ENCODE measurements at places on chromosomes 11 and 22. TPM values are rescaled to one million over a fixed set of nuclear protein-coding genes. Genes with fewer than 3 reads are reported as not detected.

GRK3 gene
- 1.3 TPM for total RNA-seq

OR8G5 gene
- total RNA-seq: not detected

CARNS1 gene
- not detected for total RNA-seq

CASP1 gene
- total RNA-seq: 6.7 TPM

C11orf87 gene
- total RNA-seq: not detected

CRYBA4 gene
- not detected for total RNA-seq

ART1 gene
- not detected for total RNA-seq

OR52I2 gene
- total RNA-seq: not detected

CREB3L1 gene
- 1.9 TPM for total RNA-seq

TRIM34 gene
- 12.9 TPM for total RNA-seq

SLC22A25 gene
- not detected for total RNA-seq

TRPM5 gene
- total RNA-seq: not detected

CD6 gene
- not detected for total RNA-seq

PRAME gene
- not detected for total RNA-seq

UPK2 gene
- not detected for total RNA-seq

FOXRED1 gene
- total RNA-seq: 12.5 TPM

PNPLA3 gene
- total RNA-seq: 2.8 TPM

ZFPL1 gene
- 34.6 TPM for total RNA-seq

ISX gene
- total RNA-seq: not detected

DDX25 gene
- not detected for total RNA-seq
